ENCODE measurements at places on chromosomes 2 and 18.

- no peak for DNase-seq
These were observed 147.3 kb downstream of the RDH14 start for GRCh38 chr2:18412980-18413675.

DNA sequence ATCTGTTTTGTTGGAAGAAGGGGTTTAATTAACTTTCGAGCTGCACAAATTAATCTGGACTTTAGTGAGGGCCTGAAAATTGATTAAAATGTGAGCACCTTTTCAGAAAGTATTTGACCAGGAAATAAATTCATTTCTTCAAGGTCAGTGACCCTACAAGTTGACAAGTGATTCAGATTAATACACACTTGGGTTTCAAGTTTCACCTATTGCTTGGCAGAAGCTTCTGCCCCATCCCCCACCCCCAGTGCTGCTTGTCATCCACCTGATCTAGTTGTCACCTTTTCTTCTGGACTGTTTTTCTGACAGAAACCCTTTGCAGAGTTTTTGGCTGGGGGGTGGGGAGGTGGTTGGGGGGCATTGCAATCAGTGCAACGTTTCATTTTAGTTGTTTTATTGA, 46.2 kb downstream of the RPRM start:
- DNase-seq = no peak

DNA sequence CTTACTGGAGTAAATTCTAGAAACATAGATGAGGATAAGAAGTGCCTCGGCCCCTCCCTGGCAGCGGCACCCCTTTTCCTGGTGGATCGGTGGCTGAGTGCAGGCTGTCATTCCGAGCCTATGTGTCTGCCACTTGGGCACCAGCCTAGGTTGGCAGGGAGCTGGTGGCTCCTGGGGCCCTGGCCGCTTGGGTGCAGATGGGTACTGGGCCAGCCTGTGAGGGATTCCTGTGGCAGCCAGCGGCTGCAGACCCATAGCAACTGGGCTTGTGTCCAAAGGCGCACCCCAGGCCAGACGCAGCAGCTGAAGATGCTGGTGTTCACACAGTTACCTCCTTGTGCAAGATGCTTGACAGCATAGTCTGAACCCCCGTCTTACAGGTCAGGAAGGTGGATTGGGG, 2.8 kb downstream of the SNORC start:
- no peak for DNase-seq

GRCh38 chr2:84879584-84880394, 1.1 kb downstream of the TRABD2A start:
- DNase-seq = no peak

DNA sequence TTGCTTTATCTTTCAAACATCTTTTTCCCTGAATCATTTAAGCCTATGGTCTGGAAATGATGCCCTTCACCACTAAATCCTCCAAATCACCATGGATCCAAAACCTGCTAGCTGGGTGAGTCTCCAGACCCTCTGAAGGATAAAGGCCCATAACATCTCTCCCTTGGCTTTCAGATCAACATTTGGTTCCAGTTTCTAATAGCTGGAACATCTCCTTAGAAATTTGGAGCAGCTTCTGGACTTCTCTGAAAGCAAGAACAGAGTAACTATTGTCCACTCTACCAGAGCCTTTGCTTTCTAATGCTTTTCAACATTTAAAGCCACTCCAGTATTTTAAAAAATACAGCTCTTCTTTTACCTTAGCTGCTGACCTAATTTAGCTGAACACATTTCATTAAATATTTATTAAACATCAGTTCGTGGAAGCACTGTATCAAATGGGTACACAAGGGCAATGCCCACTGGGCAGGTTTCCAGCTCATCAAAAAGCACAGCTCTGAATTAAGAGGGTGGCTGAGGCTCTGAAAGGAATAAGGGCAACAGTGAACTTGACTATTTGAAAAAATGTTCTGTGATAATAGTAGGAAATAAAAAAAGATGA, 75.3 kb downstream of the GALNT3 start:
- DNase-seq = no peak

DNA sequence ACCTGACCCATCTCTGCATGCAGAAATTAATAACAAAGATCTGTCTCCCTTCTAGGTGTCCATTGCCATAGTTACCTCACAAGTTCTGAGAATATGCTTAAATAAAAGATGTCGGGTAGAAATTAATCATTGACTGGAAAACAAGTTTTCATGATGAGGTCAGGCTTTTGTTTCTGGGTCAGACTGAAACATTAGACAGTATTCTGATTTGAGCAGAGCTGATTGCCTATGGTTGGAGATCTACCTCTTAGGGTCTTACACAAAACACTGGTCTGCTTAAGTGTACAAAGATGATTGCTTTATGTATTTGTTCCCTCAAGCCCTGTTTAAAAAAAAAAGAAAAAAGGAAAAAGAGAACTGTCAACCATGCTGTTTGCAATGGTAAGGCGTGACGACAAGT, 956.4 kb downstream of the CPS1 start:
- no peak for DNase-seq

DNA sequence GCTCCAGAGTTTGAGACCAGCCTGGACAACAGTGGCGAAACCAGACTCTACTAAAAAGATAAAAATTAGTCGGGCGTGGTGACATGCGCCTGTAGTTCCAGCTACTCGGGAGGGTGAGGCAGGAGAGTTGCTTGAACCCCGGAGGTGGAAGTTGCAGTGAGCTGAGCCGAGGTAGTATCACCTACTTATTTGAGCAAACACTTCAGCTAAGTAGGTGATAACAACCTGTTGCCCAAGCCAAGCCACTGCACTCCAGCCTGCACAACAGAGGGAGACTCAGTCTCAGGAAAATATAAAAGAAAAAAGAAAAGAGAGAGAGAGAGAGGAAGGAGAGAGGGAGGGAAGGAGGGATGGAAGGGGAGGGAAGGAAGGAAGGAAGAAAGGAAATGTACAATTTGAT, 21.3 kb downstream of the FER1L5 start:
- DNase-seq = no peak

DNA sequence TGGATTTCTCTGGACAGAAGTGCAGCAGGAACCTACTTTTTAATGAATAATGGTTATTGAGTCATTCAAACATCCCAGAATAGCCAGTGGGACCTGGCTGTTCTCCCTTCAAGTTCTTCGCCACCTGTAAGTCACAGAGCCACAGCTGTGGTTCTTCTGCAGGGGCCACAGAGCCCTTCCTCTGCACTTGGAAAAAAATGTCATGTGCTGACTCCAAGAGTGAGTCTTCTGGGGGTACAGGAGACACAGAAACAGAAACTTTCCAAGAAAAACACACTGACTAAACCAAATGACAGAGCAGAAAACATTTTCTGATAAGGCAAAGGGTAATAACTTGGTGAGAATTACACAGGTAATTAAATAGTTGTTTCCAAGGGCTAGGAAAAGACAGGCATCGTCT, 68.7 kb upstream of the FN1 start:
- DNase-seq = peak; percentile 59

DNA sequence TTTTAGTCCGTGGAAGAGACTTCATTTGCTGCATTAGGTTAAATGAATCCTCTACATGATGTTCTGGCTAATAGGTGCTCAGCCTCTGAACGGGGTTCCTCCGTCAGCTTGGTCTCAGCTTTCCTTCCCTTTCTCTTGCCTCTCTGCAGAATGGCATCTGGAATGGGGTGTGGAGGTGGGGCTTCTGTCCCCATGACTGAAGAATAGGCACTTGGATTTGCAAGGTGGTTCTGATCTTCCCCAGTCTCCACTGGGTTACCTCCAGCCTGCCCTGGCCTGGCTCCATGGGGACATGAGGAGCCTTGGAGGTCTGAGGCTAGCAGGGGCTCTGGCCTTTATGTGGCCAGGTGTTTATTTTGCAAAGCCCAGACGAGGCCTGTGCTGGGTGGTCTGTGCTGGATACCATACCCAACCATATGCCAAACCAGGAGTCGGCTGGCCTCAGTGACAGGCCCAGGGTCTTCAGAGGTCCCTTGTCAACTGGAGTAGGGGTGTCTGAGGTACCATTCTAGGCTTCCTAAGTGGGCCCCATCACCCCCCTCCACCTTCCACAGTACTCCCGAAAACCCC, 28.2 kb upstream of the LAPTM4A start:
- DNase-seq = no peak

DNA sequence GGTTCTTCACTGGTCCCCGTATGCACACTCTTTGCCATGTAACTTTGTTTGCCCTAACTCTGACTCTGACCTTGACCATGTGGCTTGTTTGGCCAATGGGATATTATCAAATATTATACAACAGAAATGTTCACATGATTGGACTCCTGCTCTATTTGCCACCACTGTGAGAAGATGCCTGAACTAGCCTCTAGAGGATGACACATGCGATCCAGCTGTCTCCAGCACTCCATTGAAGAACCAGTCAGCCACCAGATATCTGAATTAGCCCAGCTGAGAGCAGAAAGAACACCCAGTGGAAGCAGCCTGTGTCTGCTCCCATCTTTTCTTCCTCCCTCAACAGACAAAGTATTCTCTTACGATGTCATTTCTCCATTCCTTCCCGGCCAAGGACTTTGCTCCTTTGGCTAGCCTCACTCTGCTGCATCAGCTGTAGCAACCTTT, 412.1 kb downstream of the IRS1 start:
- no peak for DNase-seq

DNA sequence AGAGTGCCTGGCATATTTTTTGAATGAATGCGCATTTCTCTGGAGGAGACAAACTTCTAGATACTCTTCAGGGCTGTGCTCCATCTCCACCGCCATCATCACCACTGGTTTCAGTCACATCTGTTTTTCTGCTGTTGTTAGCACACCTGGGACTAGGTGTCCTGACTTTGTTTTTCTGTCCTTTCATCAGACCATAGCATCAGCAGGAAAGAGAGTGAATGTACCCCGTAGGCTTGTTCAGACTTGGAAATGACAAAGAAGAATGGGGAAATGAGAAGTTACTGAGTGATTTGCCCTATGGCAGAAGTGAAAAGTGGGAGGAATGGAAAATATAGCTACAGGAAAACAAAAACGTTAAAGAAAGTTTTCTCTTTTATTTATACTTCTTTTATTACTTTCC, 965.2 kb upstream of the FANCL start:
- DNase-seq = no peak

GRCh38 chr2:54830546-54830945, 107.1 kb downstream of the EML6 start:
- no peak for DNase-seq

DNA sequence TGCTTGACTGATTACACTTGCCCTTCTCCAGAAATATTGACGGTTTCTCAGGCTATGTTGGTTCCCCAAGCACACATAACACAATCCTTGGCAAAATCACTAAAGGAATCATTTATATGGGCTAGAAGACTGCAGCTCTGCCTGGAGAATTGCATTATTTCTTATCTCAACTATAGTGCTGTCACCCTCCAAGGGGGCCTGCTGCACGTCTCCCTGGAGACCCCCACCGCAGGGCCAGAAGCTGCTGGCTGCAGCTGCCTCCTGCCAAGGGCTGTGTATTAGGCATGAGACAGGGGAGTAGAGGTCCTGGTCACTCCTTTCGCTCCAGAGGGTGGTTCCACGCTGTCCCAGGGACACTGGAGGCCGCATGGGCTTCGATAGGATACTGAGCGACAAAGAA, 76.6 kb downstream of the LRRC30 start:
- no peak for DNase-seq

DNA sequence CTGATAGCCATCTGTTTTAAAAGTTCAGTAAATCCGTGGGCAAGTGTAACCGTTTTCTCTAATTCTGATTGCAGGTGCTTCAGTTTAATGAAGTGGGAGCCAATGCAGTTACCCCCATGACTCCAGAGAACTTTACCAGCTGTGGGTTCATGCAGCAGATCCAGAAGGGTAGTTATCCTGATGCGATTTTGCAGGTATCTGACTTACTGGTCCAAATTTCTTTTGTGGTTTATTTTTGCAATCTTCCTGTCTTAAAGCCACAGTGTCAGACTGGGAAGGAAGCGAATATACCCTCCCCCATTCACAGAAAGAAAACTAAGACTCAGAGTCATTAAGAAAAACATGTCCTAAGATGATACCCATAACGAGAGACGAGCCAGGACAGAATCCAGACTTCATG, 7.7 kb downstream of the SERPINB2 start:
- no peak for DNase-seq

DNA sequence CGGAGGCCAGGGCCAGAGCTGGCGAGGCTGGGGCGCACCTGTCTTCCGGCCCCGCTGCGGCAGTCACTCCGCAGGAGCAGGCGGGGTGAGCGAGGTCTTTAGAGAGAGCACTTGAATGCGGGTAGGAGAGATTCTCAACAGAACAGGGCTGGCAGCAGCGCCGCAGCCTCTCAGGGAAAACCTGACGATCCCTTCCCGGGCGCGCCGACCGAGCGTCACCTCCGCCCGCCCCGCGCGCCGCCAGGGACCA, 526 bp downstream of the PRKRA start:
- no peak for DNase-seq

DNA sequence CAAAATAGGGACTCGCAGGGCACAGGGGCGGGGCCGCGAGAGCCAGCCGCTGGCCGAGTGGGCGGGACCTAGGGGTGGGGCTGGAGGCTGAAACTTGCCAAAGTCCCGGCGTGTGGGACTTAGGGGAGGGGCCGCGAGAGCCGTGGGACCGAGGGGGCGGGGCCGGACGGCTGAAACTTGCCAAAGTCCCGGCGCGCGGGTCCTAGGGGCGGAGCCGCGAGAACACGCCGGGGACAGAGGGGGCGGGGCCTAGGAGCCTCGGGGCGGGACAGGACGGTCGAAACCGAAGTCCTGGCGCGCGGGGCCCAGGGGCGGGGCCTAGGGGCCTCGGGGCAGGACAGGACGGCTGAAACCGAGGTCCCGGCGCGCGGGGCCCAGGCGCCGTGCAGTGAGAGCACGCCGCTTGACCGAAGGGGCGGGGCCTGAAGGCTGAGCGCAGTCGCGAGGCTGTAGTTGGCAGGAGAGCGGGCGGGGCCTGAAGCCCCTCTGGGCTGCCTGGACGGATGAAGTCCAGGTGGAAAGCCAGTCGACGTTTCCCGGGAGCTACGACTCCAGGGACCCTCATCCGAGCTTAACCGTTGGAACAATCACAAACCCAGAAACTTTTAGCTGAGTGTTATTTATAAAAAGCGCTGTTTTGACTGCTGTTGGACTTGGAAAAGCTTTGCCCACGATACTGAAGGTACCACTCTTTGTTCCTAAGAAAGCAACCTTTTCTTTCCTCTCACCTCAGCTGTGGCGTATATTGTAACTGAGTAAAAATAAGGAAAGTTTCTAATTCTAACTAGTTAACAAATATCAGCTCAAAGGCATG, 475 bp upstream of the BARD1 start:
- DNase-seq = peak; percentile 98

GRCh38 chr2:147688242-147688641, 156.6 kb upstream of the ACVR2A start:
- DNase-seq = no peak

GRCh38 chr18:56511996-56512395, 126.4 kb downstream of the TXNL1 start:
- DNase-seq = no peak

DNA sequence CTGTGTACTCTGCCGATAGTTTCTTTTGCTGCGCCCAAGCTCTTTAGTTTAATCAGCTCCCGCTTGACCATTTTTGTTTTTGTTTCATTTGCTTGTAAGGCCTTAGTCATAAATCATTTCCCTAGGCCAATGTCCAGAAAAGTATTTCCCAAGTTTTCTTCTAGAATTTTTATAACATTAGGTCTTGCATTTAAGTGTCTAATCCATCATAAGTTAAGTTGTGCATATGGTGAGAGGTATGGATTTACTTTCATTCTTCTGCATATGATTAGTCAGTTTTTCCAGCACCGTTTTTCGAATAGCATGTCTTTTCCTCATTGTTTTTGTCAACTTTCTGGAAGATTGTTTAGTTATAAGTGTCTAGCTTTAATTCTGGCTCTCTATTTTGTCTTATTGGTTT, 484.8 kb upstream of the CNTNAP5 start:
- no peak for DNase-seq
